ENCODE measurements at places on chromosomes 1 and 21.

- DNase-seq, result no peak
These were observed 5.5 kb upstream of the ANKRD35 start for GRCh38 chr1:145891143-145891542.

- no peak for DNase-seq
These were observed 37.3 kb upstream of the COL18A1 start for GRCh38 chr21:45367402-45368351.

DNA sequence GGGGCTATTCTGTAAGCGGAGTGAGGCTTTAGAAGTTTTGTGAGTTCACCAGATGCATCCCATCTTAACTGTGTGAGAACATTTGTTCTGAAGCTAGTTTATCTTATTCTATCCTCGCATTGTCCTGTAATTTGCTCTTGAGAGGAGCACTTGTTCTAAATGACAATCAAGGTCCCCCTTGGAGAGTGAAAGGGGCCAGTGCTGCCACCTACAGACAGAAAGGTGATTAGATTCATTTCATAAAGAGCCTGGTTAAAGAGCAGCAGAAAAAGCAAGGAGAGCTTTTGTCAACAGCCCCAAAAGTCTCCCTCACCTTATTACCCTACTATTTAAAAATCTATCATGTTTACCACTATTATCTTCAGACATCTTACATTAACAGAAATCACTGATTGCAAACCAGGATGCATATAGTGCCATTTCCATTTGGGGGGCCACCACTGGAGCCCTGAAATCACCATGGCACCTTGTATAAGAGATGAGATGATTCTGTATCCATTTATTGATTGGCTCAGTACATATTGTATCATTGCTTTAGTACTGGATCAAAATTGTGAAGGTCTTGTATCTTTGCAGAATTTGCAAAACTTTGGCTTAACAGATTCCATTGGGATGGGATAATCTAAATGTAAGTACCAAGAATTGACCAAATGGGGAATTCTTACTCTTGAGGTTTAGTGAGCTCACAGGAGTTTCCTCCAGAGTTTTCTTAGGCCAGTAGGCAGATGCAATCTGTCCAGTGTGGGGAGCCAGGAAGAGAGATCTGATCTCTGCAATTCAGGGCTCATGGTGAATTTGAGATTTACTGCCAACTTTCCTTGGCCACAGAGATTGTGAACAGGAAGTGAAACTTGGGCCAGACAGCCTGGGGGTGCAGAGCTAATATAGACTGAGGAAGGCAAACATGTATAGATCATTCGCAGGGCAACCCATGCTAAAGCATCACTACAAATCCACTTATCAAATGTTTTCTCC lies 64.3 kb upstream of the TRABD2B start:
- peak; percentile 3 for DNase-seq

DNA sequence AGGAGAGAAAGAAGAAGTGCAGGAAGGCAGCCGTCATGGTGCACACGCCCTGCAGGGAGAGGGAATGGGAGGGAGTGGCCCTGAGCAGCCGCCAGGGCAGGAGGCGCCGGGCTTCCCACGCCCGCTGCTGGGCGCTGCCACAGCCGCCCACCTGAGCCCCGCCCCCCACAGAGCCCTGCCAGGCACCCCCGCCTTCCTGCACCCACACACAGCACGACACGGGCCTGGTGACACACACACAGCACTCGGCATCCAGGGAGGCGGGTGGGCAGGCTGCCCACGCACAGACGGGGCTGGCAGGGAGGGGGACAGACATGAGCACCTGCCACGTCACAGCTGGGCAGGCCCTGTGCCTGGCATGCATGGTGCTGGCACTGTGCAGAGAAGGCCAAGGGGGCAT lies 27.5 kb downstream of the ADGRB2 start:
- DNase-seq, result no peak

DNA sequence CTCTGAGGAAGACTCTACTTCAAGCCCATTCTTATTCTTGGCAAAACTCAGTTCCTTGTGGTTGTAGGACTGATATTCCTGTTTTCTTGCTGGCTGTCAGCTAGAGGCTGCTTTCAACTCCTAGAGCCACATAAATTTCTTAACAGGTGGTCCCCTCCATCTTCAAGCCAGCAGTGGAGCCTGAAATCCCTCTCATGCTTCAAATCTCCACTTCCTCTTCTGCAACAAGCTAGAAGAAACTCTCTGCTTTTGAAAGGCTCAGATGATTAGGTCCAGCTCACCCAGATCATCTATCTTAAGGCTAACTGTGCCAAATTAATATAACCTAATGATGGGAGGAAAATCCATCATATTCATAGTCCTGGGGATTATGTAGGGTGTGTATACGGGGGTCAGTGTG lies 43.2 kb upstream of the CD34 start:
- DNase-seq, result no peak

DNA sequence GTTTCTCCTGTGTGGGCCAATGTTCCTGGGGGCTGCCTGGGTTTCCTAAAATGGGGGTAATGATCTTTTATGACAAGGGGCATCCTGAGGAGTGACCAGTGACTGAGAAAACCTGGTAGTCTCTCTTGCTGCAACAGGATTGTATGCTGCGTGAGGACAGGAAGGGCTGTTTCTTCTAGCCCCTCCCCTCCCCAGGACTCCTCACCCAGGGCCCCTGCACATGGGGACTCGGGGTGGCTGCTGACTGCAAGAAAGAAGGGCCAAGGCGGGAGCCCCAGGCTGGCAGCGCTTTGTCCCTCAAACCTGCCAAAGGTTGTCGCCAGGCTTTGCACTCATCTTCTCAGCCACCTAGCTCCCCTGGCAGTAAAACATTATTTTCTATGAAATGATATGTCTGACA lies 442.4 kb downstream of the CAMTA1 start:
- DNase-seq, result no peak

DNA sequence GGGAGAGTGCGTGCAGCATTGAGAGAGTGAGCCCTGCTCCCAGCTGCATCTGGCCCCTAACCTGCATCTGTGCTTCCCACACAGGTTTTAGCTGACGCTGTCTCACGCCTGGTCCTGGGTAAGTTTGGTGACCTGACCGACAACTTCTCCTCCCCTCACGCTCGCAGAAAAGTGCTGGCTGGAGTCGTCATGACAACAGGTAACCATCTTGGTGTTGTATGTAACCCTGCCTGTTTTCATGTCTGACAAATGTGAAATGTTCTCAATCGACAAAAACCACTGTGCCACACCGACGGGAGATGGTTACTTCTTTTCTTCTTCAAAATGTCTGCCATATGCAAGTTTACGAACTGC lies 105.8 kb downstream of the ADARB1 start:
- DNase-seq, result no peak

- DNase-seq, result no peak
These were observed 7.3 kb downstream of the RNU1-2 start for GRCh38 chr1:16903054-16903453.

GRCh38 chr1:62726011-62726442 lies 37.8 kb upstream of the DOCK7 start:
- no peak for DNase-seq

GRCh38 chr1:153578936-153579335 lies 13.3 kb upstream of the S100A2 start:
- no peak for DNase-seq

- DNase-seq, result no peak
These were observed 4.9 kb downstream of the ASAP3 start for GRCh38 chr1:23478896-23479665.

GRCh38 chr1:53590104-53590503 lies 130.9 kb downstream of the DMRTB1 start:
- DNase-seq, result no peak

DNA sequence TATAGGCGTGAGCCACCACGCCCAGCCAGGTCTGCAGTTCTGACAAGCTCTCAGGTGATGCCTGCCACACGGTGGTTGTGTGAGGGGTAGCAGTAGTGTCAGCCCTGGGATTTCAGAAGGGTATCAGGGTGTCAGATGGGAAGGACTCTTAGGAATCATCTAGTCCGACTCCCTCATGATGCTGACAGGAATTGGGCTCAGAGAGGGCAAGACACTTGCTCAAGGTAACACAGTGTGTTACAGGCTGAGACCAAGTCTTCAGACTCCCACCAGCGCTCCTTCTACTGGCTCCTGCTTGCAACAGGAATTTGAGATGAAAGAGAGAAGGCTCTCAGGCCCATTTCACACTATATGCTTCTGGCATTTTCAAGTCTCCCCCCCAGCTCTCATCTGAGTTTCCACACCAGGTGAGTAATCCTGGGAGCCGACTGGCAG lies 6.9 kb downstream of the HTR1D start:
- DNase-seq, result no peak

DNA sequence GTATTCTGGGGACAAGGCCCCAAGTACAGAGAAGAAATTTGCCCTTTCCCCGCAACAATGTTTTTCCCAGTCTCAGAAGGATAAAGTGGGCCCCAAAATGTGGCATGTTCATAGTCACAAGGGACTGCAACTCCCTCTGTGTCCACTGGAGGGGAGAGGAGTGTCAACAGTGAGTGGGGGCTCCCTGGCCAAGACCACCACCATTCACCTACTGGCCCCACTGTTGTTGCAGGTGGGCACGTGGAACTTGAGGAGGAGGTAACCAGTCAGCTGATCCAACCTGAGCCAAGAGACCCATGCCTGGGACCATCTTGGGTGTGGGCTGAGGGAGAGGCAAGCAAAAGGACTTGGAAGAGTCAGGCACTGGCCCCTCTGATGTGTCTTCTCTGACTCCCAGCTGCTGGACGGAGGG lies 777 bp downstream of the NUDT17 start:
- no peak for DNase-seq

DNA sequence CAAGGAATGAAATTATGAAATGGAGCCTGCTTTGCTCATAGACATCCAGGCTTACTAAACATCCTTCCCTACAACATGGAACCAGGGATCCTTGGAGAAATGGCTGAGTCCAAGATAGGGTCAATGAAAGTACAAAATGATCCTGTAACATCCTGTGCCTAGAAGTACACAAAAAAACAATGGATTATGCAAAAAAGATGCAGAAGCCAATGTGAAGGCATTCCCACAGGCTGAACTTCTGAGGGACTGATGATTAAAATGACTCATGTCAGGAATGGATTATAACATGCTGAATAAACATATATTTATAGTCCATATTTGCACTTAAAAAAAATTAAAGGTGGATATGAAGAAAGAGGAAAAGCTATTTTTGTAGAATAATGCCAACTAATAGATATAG lies 10.4 kb upstream of the HOOK1 start:
- DNase-seq, result no peak

DNA sequence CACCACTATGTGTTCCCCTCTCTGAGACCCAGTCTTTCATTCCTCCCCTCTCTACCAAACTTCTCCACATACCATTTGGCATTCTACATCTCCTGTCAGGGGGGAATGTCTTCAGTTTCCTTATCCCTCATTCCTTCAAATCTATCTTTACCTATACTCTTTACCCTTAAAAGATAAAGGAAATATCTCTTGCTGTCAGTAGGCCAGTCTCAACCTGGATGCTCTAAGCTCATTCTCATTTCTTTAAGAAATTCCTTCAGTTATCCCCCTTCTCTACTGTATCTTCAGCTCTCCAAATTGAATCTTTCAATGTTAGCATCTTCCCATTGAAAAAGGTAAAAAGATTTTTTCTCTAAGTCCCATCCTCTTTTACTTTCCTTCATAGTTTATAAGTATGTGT lies 6.5 kb downstream of the RO60 start:
- no peak for DNase-seq

DNA sequence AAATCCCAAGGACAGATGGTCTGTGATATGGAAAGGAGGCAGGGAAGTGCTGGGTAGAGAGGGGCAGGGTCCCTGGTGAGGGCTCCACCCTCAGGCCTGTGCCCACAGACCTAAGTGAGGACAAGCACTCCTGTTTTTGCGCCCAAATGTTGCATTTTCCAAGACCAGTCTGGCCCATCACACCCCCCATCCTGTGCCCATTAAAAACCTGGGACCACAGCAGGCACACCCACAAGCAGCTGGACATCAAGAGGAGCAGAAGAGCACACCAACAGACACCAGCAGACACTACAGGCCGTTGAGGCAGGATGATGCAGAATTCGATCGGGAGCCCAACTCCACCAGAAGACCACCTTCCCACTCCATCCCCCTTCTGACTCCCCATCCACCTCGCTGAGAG lies 72.8 kb downstream of the DMRTA2 start:
- no peak for DNase-seq

DNA sequence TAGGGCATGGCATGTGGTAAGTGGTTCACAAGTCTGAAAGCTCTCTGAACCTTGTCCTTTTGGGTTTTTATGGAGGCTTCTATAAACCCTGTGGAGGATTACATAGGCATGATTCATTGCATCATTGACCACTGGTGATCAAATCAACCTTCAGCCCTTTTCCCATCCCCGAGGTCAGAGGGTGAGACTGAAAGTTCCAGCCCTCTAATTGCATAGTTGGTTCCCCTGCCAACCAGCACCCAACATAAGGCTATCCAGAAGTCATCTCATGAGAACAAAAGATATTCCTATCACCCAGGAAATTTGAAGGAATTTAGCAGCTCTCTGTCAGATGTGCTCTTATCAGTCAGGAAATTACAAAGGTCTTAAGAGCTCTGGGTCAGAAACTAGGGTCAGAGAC lies 89.5 kb upstream of the ARTN start:
- DNase-seq, result no peak

DNA sequence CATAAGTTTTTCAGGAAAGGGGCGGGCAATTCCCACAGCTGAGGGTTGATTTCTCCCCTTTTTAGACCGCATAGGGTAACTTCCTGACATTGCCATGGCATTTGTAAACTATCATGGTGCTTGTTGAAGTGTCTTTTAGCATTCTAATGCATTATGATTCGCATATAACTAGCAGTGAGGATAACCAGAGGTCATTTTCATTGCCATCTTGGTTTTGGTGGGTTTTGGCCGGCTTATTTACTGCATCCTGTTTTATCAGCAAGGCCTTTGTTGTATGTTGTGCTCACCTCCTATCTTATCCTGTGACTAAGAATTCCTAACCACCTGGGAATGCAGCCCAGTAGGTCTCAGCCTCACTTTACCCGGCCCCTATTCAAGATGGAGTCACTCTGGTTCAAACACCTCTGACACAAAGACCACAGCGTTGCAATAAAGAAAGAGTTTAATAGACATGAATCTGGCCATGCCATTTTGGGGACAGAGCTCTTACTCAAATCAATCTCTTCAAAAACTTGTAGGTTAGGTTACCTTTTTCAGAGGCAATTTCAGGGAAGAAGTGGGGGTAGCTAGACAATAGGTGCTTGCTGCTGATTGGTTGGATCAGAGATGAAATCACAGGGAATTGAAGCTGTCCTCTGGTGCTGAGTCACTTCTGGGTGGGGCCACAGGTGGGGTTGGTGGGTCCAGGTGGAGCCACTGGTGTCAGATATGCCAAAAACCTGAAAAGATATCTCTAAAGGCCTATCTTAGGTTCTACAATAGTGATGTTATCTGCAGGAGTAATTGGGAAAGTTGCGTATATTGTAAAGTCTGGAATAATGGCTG lies 23.3 kb downstream of the TBX19 start:
- DNase-seq, result no peak

DNA sequence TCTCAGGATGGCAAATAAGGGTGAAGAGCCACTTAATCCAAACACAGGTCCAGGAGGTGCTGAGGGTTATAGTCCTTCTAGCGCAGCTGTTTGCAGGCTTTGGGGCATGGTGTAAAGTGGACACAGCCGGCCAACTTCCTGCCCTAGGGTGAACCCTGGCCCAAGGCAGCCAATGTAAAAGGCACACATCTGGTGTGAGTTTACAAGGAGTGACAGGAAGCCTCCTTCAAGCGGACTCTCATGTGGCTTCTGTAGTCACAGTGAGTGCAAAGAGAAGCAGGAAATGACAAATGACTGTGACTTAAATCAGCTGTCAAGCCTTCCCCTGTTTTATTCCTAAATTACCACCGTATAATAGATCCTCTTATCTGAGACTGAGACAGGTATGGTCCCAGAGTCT lies 213.0 kb downstream of the CRB1 start:
- DNase-seq, result no peak

GRCh38 chr1:69410457-69410850 lies 157.3 kb upstream of the LRRC7 start:
- no peak for DNase-seq
